ENCODE measurements at places on chromosomes 7 and 10.

DNA sequence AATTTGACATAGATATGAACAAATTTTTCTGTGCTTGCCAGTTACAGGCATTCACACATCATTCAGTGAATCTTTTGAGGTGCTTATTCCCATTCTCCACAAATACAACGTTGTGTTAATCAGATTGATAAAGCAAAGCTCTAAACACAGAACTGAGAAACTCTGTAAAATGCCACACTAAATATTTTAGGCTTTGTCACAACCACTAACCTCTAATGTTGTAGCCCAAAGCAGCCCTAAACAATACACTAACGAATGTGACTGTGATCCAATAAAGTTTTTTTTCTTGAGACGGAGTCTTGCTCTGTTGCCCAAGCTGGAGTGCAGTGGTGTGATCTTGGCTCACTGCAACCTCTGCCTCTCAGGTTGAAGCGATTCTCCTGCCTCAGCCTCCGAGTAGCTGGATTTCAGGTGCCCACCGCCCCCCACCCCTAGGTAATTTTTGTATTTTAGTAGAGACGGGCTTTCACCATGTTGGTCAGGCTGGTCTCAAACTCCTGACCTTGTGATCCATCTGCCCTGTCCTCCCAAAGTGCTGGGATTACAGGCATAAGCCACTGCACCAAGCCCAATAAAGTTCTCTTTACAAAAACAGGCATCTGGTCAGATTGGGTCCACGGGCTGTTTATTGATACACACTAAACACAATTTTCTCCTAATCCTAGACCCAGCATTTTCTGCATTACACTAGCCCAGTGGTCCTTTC, 6.9 kb downstream of the CYCS start:
- no peak for DNase-seq

- DNase-seq, result no peak
These were observed 120.1 kb downstream of the LRRN3 start for GRCh38 chr7:111210996-111211395.

GRCh38 chr10:70969188-70969587, 80.8 kb upstream of the PCBD1 start:
- no peak for DNase-seq

- DNase-seq, result no peak
These were observed 90.3 kb downstream of the FAM204A start for GRCh38 chr10:118251791-118252190.

GRCh38 chr7:20475756-20476155, 139.7 kb upstream of the ABCB5 start:
- DNase-seq, result no peak

DNA sequence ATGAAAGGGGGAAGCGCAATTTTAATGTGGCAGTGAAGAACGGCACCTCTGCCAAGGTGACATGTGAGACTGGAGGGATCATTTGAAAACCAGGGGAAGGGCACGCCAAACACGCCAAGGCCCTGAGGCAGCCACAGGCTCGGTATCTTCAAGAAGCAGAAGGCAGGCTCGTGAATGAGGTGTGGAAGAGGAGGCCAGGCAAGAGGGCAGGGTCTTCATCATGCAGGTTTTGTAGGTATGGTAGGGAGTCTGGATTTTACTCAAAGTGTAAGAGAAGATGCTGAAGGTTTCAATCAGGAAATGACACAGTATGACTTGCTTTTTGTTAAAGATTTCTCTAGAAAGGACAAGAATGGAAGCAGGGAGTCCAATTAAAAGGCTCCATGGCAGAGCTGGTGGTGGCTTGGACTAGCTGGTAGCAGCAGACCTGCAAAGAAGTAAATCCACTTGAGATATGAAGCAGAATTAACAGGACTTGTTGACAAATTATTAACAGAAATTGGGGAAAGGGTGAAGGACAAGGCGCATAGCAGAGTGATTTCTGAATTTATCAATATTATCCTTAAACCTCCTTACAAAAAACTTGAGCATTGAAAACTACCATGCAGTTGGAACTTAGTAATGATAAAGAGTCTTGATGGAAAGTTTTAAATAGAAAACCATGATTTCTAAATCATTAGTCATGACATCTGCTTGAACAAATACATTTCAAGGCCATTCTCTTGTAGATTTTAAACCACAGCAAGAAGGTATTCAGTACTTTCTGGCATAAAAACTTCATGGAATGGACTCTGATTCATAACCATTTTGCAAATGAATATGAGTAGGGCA, 70.4 kb downstream of the COA1 start:
- DNase-seq, result no peak

DNA sequence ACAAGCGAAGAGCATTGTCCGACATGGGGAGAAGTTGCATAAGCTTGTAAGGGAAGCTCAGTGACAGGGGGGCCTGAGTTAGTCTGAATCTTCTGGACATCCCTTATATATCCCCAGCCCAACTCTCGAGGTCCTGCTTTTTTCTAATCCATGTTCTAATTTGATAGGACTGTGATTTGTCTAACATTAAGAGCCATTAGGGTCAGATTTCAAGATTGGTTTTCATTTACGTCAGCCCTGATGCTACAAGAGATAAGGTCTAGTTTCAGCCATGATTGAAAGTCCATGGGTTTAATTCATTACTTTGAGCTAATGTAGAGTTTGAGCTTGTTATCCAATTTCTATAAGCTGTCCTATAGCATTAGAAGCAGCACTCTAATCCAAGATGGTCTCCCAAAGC, 20.3 kb downstream of the TLX1 start:
- DNase-seq, result no peak

- DNase-seq, result no peak
These were observed 132.0 kb downstream of the NEBL start for GRCh38 chr10:20765066-20765465.

GRCh38 chr7:151773797-151774196, 103.1 kb downstream of the PRKAG2 start:
- no peak for DNase-seq

- no peak for DNase-seq
These were observed 44.6 kb upstream of the HYCC1 start for GRCh38 chr7:23058408-23059096.

GRCh38 chr7:157670490-157671357, 333.9 kb downstream of the DNAJB6 start:
- no peak for DNase-seq

- DNase-seq, result no peak
These were observed 59.0 kb upstream of the FGL2 start for GRCh38 chr7:77258593-77258992.

DNA sequence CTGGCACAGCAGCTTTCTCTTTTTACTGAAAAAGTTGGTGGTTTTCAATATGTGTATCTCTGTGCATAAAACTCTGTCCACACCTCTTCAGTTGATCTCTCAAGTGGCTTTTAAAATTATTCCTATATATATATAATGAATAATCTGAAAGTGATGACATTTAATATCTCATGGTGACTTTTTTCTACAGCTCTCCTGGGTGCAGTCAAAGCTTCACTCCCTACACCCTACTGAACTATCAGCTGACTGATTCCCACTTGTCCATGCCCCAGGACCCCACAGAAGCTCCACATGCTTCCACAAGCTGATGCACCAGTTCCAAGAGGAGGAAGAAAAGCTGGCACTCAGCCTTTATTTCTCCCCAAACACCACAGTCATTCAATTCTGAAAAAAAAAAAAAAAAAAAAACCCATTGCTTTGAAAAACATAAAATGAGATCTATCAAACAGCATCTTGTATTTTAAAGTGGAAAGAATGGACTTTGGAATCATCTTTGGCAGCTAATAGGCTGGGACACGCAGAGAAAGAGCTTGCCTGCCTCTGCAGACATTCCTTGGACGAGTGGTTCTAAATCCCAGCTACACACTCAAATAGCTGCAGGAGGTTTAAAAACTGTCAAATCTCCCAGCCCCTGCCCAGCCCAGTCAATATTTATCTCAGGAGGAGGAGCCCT, 75.3 kb upstream of the GDF10 start:
- no peak for DNase-seq

- no peak for DNase-seq
These were observed 131.9 kb downstream of the TAX1BP1 start for GRCh38 chr7:27871866-27872265.

DNA sequence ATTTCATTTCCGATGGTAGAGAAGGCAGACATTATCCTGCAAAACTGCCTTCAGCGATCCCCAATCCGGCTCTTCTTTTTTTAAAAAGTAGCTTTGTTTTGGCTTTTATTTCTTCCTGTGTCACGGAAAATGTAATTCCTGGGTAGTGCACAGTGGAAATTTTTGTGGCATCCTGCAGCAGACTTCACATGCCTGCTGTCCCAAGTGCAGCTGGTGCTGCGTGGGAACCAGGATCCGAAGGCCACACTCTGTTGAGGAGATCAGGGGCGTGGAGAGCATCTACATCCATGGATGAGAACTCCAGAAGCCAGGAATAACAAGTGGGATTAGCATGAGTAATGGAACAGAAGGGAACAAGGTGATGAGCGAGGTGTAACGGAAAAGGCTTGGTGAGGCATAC, 4.6 kb downstream of the VWA2 start:
- no peak for DNase-seq

GRCh38 chr7:105336009-105336408, 52.7 kb downstream of the SRPK2 start:
- no peak for DNase-seq
